ENCODE measurements at places on chromosomes 7 and 10.

- no peak for DNase-seq
Measured at GRCh38 chr10:69898524-69898923, 96.8 kb downstream of the COL13A1 start.

- no peak for DNase-seq
Measured at GRCh38 chr10:6272126-6272525, 69.4 kb downstream of the PFKFB3 start.

GRCh38 chr10:97274828-97275227 lies 17.6 kb downstream of the ARHGAP19 start:
- DNase-seq = no peak

- no peak for DNase-seq
Measured at GRCh38 chr7:108492742-108493141, 33.2 kb downstream of the PNPLA8 start.

GRCh38 chr10:60513281-60513680 lies 123.6 kb upstream of the ANK3 start:
- no peak for DNase-seq

GRCh38 chr10:100553929-100554328 lies 18.2 kb downstream of the HIF1AN start:
- no peak for DNase-seq

GRCh38 chr10:123621916-123622315 lies 44.2 kb upstream of the GPR26 start:
- no peak for DNase-seq
